ENCODE measurements at places on chromosomes 7 and 10. TPM values are rescaled to one million over a fixed set of nuclear protein-coding genes. Genes with fewer than 3 reads are reported as not detected.
A peak's percentile ranks its signal among the peaks of the same experiment; 100 is the strongest.

DNA sequence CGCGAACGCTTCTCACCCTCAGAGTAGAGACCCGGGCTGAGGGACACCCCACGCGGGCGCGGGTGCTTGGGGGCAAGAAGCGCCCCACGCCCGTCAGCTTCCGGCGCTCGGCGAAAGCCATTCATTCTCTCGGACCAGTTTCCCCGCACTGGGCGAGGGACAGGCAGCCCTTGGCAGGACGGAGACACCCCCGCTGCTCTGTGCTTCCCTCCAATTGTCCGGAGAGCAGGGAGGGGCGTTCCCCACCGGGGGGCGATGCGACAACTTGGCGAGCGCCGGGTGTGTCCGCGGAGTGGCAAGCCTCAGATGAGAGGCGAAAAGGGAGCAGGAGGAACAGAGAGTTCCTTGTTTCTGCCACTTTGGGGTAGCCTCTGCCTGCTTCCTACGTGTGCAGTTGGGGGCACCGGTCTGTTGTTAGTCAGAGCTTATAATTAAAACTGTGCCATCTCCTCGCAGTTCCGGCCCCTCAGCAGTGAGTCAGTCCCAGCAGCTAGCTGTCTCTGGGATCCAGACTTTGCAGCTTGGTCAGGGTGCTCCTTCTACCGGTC is 1.7 kb downstream of the GPR158 start:
- DNase-seq, result no peak

- no peak for DNase-seq
These were observed 23.1 kb downstream of the SP4 start for GRCh38 chr7:21450941-21451340.

Gene RELN
- total RNA-seq, result 57.5 TPM

- no peak for DNase-seq
These were observed 123.8 kb upstream of the SLC26A5 start for GRCh38 chr7:103569621-103570305.

DNA sequence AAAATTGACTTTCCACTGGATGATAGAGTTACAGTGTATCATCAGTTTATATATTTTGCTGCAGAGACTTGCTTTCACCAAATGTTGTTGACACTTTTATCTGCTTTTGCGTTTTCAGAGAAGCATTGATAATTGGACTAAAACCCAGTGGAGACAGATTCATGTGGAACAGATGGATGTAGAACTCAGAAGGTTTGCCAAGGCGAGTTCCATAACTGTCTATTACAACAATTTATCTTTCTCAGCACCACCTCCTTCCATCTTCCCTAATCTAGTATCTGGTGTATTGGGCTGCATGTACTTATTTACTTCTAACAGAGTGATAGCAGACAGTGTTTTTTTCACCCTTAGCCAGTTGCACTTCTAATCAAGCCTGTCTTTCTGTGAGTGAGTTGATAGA is 73.3 kb downstream of the DNAH11 start:
- DNase-seq, result no peak

DNA sequence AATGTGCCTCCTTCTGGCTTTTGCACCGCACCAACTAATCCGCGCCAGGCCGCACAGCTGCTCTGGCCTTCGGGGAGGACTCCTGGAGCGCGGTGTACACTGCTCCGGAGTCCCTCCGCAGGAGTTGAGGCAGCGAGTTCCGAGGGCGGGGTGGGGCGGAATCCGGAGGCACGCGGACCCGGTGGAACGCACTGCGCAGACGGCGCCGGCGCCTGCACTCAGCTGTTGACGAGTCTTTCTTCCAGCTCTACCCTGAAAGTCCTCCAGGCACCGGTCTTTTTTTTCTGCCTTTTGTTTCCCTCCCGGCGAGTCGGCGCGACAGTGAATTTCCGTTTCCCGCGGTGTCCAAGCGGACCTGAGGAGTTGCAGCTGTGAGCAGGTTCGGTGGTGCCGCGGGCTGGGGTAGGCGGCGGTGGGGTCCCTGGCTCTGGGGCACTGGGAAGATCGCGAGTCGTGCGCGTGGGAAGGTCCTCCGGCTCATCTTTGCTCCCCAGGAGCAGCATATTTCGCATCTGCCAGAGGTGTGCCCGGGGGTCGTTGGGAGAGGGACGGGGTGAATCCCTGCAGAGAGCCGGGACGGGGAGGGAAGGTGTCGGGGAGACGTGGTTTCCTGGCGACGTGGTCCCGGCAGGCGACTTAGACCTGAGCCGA is 44.1 kb downstream of the SFTPD start:
- peak; percentile 46 for DNase-seq

Gene COL26A1
- 14.3 TPM for total RNA-seq

- DNase-seq, result no peak
These were observed 197.3 kb downstream of the PRPF18 start for GRCh38 chr10:13784067-13784466.

- peak; percentile 85 for DNase-seq
These were observed at the start of gene DOCK1 for GRCh38 chr10:126904818-126905701. Gene DOCK1, plus strand, starts transcription at chr10:126905428. Its CDS starts 90 bp downstream, at chr10:126905518.

DNA sequence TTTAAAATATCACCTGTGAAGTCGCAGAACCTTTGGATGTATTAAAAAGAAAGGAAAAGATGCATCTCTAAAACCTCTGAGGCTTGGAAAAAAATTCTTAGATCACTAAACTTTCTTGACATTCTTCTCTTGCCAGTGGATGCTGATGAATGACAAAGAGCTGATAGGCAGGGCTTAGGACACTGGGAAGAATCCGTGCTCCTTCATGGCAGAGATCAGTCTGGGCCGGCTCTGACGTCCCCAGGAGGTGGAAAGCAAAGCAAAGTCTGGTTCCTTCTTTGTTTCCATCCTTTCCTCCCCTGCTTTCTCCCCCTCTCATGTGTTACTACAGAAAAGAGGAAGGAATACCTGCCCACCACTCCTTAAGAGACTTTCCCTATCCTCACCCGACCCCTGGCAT is 161.9 kb downstream of the PRKCQ start:
- no peak for DNase-seq

GRCh38 chr7:94330269-94331020 is 64.2 kb upstream of the COL1A2 start:
- DNase-seq, result no peak

DNA sequence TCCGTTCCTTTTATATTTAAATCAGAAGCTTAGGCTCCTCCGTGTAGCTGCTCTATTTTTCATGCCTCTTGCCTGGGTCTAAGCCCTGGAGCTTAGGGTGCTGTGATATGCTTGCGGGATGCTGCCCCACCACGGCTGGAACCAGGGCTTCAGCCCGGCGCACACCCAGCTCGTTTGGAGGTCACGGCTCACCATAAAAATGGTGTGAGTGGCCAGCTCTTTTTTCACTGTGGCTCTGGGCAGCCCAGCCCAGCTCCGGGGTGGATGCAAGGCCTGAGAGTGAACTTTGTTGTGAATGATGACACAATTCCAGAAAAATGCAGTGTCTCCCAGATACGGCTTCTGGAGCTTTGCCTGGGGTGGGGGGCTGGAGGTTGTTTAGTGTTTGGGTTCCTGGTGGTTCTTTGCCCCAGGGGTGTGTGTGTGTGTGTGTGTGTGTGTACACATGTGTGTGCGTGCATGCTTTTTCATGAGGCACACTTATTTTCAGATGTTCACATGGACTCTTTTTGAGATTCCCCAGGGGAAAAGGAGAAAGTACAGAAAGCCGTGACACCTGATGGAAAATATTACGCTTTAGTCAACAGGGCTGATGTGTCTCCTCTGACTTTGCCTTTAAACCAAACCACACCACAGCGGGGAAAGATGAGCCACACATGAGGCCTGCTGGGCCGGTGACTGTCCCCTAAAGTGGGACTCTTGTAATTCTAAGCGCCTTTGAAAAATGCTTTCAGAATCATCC is 46.2 kb downstream of the GRK5 start:
- DNase-seq, result no peak

Gene DLD
- 54.6 TPM for total RNA-seq

- no peak for DNase-seq
These were observed 15.4 kb downstream of the PTPRN2 start for GRCh38 chr7:158572000-158572828.

- no peak for DNase-seq
These were observed 50.6 kb upstream of the ZNF716 start for GRCh38 chr7:57399251-57399940.

- DNase-seq, result no peak
These were observed 61.8 kb downstream of the INHBA start for GRCh38 chr7:41641011-41641664.

Gene FBXO24
- total RNA-seq, result 0.41 TPM
